ENCODE measurements at places on chromosomes 1 and 21.

DNA sequence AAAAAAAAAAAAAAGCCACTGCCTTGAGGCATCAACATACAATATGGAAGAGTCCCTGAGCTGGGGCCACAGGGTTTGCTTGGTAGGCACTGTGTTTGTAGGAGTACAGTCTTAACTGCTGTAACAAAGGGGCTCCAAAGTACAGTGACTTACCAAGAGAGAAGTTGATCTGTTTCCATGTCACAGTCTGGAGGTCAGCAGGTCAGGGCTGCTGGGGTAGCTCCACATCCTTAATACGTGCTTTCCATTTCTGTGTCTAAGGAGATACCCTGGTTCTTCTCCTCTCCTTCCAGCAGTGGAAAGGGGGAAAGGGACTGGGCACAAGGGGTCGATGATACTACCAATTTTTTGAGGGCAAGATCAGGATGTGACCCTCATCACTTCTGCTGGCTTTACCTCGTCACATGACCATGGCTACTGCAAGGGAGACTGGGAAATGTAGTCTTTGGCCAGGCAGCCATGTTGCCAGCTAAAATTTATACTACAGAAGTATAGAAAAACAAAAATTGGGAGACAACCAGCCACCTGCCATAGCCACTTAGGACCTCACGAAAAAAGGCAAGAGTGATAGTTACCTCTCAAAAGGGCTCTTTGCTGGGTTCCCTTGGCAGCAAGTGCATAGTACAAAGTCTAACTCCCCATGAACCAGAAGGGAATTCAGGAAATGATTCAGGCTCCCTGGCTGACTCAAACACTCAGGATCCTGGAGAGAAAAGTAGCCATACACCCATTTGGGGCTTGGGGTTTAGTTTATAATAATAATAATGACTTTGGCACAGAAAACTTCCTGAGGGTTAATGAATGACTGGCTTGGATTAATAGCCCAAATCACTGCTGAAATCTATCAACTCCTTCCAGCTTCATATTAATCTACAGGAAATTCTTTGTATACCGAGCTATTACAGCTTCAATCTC is 52.7 kb upstream of the ATP5PO start:
- peak; percentile 53 for DNase-seq

GRCh38 chr1:214566158-214567104 is 15.0 kb upstream of the PTPN14 start:
- DNase-seq, result no peak

DNA sequence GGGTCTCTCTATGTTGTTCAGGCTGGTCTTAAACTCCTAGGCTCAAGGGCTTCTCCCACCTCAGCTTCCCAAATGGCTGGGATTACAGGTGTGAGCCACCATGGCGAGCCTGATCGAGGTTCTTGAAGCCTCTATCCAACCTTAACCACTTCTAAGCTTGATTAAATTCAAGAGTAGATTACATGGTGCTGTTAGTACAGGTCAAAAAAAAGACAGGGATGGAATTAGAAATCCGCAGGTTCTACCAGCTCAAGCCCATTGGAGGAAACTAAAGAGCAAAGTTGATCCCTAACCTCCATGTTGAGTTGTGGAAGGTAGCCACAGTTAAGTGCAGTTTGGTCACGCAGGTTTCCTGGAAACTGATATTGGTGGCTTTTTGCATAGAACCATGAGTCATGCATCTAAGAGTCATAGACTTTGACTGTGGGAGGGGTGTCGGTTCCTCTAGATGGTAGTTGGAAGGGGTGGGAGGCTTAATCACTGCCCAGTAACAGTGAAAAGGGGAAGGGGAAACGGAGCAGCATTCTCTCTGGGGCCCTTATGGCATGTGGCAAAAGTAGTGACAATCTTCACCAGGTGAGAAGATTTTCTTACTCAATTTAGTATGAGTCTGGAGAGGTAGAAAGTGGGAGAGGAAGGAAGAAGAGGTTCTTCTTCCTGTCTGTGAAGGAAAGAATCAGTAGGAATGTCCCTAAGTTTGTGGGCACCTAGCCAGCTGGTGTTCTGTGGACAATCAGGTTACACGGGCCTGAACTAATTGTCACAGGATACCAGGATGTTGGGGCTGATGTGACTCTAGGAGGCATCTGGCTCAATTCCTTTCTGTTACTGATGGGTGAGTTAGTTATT is 7.0 kb downstream of the CD53 start:
- no peak for DNase-seq

DNA sequence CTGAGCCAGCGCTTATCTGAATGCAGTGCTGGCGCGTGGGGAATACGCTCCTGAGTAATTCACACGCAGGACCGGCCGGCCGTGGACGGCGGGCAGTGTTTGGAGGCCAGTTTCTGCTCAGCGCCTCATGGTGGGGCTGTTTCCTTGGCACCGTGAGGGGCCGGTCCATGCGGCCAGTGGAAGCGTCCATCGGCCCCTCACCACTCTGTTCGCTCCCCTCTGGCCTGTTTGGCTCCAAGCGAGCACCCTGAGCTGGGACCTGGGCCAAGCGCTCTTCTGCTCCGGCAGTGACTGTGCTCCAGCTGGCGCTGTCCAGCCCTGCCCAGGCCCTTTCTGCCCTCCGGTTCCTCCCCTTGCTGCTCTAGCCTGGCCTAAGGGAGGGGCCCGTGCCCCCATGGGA is 16.3 kb upstream of the PLCH2 start:
- DNase-seq, result no peak

GRCh38 chr1:167955915-167956314 is 19.0 kb upstream of the MPC2 start:
- DNase-seq, result no peak

DNA sequence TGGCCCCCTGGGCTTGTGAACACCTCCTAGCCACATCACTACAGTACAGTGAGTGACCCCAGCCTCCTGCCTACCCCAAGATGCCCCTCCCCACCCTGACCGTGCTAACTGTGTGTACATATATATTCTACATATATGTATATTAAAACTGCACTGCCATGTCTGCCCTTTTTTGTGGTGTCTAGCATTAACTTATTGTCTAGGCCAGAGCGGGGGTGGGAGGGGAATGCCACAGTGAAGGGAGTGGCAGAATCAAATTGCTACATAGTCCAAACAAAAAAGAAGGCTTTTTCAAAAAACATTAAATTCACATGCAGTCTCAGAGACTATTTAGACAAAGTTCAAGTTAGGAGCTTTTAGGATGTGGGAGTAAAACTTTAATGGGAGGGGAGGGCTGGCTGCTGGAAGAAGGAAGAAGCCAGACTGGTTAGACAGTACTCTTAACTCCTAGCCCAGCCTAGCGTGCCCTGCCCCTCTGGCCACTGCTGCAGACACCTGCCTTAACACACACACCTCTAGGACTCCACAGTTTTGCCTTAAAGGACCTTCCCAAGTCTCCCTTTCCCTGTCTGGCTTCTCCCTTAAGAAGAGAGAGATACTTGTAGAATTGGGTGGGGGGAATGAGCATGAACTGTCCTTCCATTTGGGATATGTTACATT is 9.4 kb downstream of the PEA15 start:
- DNase-seq, result no peak

DNA sequence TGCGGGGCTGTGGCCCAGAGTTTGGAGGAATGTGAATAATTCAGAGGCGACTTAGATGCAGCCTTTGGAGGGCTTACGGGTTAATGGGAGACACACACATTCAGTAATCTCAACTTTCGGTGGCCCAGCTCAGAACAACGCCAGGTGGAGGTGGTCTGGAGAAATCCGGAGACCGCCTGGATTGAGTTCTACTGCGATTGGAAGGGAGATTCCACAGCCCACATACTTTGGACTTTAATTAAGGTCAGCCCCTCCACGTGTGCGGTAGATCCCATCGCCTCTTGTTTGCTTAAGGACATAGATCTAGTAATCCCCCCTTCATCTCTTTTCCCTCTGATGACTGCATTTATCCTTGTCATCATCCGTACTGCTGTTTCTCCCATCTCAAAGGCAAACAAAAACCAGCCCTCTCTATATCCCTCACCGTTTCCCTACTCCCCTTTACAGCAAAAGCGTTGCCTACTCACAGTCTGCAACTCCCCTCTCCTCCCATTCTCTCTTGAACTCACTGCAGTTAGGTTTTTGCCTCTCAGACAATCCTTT is 720 bp upstream of the BSDC1 start:
- DNase-seq, result no peak
